ENCODE measurements at places on chromosomes 7 and 10.

GRCh38 chr7:47268851-47269836 lies 312.8 kb downstream of the TNS3 start:
- DNase-seq: no peak

- DNase-seq: no peak
These were observed 103.7 kb downstream of the PAXIP1 start for GRCh38 chr7:154898973-154899855.

GRCh38 chr7:42729053-42729765 lies 182.7 kb downstream of the C7orf25 start:
- DNase-seq: no peak

GRCh38 chr7:498678-499641 lies 20.7 kb downstream of the PDGFA start:
- no peak for DNase-seq

DNA sequence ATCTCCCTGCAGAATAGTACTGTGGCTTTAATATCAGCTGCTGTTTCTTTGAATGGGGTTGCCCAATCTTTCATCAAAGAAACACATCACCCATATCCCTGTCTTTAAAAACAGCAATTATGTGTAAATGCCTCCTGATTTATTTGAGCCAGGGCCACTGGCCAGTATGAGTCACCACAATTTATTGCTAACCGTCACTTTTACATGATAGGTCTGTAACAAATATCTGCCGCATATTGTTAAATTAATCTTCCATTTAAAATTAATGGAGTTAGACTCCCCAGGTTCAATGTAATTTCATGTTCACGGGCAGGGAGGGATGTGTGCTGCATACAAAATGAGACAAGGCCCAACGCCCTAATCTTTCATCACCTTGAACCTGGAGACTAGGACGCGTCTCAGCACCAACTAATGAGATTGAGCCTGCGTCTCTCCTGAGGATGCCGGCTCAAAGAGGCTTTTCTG lies 673.4 kb downstream of the AUTS2 start:
- DNase-seq: peak; percentile 52

- DNase-seq: no peak
These were observed 61.1 kb upstream of the NPSR1 start for GRCh38 chr7:34596887-34597286.

DNA sequence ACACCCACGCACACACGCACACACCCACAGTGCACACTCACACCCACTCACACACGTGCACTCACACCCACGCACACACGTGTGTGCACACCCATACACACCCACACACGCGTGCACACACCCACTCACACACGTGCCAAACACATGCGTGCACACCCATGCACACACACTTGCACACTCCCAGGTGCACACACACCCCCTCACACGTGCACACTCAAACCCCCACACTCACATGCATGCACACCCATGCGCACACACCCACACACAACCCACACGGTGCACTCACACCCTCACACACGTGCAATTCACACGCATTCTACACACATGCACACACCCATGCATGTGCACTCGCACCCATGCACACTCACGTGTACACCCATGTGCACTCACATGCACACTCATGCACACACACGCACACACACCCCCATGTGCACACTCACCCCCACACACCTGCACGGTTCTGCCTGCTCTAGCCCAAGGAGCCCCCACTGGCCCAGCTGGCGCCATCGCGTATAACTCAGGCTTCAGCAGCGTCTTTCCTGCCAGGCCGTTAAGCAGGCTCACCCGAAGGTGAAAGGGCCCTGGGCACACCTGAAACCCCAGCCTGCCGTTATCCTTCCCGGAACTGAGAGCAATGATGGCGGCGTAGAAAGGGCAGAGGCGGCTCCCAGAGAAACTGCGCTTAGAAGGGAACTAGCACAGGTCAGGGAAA lies 63.9 kb upstream of the PDGFA start:
- DNase-seq: no peak

- DNase-seq: no peak
These were observed 612 bp downstream of the HILPDA start for GRCh38 chr7:128456255-128456725.

- no peak for DNase-seq
These were observed 88.2 kb upstream of the AFAP1L2 start for GRCh38 chr10:114492351-114493037.

- no peak for DNase-seq
These were observed 405.9 kb upstream of the KLF6 start for GRCh38 chr10:4190876-4191275.

GRCh38 chr10:130751851-130752250 lies 559.7 kb downstream of the TCERG1L start:
- DNase-seq: no peak

GRCh38 chr10:31058795-31059703 lies 27.4 kb upstream of the ZNF438 start:
- no peak for DNase-seq

DNA sequence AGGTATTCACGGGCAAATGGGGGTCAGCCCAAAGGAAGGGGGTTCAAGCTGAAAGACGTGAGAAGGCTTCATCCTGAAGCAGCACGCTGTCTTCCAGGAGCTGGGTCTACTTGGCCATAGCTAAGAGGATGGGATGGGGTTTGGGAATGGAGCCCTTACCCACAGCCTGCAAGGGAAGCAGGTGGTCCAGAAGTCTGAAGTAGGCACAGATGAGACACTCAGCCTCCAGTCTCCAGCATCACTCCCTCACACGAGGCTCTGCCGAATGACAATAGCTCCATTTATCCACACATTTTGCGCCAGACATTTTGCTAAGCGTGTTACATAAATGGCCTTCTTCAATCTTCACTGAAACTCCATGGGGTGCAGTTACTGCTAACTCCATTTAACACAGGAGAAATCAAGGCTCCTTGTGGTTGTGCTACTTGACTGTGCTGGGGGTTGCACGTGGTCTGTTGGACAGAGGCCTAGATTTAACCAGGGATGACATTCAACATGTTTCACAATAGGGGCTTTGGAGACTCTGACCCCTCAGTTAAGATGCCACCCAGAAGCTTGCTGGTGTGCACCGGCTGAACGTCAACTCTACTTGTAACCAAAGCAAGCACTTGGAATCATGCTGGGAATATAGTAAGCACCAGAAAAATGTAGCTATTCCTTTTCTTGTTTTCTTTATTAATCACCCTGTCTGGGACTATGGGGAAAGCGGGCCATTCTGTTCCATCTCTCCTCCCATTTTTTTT lies 85.3 kb downstream of the FAM241B start:
- no peak for DNase-seq

DNA sequence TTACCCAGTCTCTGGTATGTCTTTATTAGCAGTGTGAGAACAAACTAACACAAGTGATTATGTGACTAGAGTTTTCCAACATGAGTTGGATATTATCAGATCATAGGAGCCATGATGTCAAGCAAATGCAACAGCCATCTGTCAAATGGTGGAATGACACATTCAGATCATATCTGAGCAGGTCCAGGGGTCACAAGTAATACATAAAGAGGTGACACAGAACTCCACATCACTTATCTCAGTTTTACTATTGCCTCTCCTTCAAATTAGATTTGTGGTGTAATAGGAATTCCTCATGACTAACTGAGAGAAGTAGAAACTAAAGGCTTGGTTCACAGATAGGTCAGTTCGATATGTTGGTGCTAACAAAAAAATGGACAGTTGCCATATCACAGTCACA lies 12.2 kb upstream of the SAMD9L start:
- DNase-seq: peak; percentile 96

DNA sequence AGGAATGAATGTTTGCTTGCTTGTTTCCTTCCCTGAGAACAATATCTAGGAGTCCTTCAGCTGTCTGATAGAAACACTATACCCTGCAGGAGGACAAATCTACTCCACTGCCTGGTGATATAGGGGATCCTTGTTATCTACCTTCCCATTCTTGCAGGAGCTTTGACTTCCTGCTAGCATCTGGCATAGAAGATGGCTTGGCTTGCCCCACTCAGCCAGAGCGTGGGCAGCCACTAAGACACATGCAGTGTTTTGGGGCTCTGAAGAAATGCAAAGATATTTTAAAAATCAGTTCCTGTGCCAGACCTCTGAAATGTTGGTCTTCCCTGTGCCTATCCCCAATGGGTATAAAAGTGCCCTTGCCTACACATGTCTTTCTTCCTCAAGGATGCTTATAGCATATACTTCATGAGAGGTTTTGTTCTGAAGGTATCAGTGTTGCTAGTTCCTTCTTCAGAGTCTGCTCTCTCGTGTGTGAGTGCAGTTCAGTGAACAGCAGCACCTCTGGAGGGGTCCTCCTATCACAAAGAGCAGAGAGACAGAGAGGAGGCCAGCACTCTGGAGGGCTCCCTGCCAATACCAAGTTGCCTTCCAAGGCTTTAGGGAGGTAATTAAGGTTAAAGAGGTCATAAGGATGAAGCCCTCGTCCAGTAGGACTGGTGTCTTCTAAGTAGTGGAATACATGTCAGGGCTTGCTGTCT lies 149.1 kb upstream of the CALCR start:
- DNase-seq: no peak

DNA sequence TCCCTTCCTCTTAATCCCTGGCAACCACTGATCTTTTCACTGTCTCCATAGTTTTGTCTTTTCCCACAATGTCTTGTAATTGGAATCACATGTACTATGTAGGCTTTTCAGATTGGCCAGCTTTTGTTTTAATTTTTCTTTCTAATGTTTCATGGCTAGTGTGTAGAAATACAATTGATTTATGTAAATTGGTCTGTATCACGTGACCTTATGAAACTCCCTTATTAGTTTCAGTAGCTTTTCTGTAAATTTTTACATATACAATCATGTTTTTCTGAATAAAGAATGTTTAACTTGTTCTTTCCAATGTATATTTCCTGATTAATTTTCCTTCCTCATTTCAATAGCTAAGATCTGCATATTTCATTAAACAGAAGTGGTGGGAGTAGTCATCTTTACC lies 319.3 kb downstream of the MDFIC start:
- no peak for DNase-seq

- DNase-seq: peak; percentile 44
These were observed 652 bp upstream of the PODXL start for GRCh38 chr7:131556909-131557651.

DNA sequence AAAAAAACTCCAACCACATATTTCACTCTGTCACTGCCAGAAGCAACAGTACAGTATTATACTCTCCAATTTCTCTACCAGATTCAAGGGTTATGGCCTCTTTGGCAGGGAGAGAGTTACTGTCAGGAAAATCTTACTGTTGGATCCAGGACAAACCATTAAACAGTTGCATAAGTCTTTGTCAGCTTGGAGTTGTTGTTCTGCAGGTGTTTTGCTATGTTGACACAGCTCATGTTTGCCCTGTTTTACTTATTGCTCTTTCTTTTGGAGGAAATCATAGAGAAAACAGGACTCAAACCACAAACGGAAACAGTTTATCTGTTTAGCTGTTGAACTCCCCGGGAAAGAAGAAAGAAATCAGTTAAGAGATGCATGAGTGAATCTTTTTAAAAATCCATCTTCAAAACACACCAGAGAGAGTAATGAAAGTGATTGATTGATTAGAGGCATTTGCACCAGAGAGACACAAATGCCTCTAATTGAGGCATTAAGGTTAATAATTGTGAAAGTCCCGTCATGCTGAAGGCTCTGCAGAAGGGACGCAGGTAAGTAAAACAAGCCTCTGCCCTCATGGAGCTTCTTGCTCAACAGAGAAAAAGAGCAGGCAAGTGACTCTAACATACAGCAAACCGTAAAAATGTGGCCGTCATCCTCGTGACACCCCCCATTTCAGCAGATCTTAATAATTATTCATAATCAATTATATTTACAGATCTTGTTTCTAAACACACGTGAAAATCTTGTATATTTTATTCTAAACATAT lies 38.7 kb upstream of the ARHGAP21 start:
- no peak for DNase-seq

DNA sequence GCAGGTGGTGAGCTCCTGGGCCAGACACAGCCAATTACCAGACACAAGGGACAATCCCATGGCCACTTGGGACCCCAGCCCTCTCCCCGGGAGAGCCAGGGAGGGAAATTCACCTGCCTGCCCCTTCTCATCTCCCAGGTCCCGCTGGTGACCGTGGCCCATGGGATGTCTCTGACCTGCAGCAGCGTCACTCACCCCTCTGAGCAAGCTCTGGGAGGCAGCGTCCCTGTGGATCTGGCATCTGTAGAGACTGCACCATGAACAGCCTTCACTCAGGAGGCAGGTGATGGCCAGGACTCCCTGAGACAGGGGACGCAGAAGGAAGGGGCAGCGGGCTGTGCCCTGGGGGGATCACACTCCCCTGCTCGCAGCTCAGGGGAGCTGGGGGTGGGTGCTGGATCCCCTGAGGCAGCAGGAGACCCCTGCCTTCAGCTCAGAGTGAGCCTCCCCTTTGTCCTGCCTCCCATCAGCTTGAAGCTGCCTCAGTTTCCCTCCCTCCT lies 90.8 kb downstream of the FOXL3 start:
- no peak for DNase-seq

DNA sequence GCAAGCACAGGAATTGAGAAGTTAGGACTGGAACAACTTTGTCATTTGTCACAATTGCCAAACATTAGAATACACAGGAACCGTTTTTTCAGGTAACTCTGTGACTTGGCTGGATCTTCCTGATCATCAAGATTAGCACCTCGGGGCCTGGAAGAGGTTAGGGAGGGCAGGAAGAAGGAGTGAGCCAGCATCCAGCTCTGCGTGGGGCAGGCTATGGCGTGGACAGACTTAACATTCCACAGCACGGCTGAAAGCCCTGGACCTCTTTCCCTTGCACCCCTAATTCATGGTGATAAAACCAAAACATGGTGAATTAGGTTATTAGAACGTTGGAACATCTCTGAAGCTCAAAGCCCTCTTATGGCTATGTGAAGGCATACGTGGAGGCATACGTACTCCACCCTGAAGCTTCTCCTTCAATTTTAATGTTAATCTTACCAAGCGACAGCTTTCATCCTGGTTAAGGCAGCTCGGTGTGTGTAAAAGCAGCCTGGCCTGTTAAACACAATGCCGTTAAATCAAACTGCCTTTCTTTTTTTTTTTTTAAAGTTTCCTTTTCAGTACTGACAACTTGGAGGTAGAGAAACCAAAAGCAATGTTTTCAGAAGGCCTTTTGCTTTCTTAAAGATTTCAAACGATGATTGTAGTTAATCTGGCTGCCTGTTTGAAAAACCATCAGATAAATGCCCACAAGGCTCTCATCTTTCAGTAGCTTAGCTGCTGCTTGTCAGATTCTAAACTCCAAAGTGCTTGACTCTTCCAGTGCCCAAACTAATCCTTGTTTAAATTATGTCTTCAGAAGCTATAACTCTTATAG lies 4.5 kb downstream of the GRK5 start:
- peak; percentile 84 for DNase-seq

GRCh38 chr7:43905209-43905946 lies 1.0 kb downstream of the URGCP start:
- DNase-seq: no peak

DNA sequence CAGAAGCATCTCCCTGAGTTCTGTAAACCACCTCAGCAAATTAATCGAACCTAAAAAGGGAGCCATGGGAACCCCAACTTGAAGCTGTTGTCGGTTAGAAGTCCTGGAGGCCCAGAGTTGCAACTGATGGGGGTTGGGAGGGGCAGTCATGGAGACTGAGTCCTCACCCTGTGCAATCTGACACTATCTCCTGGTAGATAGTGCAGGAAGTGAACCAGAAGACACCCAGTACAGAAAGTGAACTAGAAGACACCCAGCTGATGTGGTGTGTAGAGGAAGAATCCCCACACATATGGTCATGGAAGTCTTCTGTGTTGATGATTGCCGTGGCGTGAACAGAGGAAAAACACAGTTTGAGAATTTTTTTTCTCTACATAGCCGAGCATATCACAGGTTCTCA lies 58.8 kb upstream of the SRRM3 start:
- no peak for DNase-seq

GRCh38 chr7:101397243-101397642 lies 34.6 kb downstream of the COL26A1 start:
- DNase-seq: no peak

GRCh38 chr10:36676756-36677430 lies 448.5 kb upstream of the ANKRD30A start:
- peak; percentile 13 for DNase-seq

Measured in SK-N-DZ (cell line).